ENCODE measurements at places on chromosomes 7 and 10.

DNA sequence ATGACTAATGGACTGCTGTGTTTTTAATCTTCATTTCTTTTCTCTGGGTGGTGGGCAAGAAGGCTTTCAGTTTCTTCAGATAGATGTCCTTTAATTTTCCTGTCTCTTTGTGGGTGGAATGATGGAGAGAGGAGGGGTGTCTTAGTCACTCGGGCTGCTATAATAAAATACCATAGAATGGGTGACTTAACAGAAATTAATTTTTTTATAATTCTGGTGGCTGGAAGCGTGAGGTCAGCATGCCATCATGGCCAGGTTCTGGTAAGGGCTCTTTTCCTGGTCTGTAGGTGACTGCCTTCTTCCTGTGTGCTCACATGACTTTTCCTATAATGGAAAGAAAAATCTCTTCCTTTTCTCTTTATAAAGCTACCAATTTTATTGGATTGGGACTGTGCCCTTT, 6.3 kb downstream of the RSBN1L start:
- DNase-seq, result no peak

DNA sequence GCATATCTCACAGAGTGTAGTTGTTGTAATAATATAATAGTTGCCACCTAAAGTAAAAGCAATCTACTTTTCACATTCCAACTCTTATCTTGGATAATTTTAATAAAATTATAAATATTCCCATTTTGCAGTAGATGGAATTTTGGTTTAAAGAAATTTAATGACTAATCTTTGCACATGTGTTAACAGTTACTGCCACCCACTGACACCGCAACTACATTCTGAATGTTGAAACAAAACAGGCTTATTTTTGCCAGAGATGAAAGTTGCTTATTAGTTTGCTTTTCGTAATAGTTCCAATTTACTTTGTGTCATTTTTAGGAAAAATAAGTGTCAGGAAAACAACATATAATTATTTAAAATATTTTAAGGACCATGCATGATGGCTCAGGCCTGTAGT, 557.5 kb upstream of the PCDH15 start:
- DNase-seq, result no peak

GRCh38 chr10:71622616-71623015, 97.0 kb downstream of the C10orf105 start:
- no peak for DNase-seq

GRCh38 chr10:80938903-80939302, 401.2 kb downstream of the SH2D4B start:
- no peak for DNase-seq

DNA sequence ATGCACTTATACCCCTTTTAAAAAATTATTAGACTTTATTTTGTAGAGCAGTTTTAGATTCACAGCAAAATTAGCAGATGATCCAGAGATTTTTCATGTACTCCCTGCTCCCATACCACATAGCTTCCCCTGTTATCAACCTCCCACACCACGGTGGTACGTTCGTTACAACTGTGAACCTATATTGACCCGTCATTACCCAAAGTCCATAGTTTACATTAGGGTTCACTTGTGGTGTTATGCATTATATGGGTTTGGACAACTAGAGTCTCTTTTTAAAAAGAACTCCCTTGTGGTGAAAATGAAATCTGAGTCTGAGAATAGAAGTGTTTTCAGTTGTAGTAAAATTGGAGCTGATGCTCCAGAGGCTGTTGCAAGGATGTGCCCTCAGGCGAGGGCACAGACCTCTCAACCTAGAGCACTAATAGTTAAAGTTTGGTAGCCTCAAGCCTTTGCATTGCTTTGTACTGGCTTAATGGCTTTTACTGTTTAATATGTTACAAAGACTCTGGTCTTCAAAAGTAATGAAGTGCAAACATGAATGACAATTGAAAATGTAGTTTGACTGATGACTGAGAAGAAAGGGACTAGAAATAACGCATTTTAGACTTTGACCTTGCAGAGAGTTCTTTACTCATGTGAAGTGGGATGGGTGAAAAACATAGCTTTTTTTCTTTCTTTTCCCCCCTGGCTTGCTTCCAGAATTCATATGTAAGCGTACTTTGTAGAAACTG, 30.6 kb upstream of the CSTF2T start:
- DNase-seq, result no peak

DNA sequence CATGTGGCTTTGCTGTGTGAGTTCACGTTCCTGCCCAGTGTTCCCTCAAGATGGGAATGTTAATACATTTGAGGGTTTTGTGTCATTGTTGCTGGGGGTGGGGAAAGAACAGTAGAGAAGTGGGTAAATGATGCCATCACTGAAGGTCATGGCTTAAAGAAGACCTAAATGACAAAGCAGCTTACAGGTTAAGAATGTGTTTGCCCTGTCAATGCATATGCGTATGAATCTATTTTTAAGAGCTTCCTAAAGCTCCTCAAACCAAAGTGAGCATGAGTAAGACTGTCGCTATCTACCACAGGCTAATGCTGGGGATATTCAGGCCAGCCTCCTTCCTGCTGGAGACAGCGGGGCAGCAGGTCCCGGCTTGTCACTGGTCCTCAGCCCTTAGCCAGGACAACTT, 162.9 kb downstream of the CREB5 start:
- DNase-seq, result no peak

DNA sequence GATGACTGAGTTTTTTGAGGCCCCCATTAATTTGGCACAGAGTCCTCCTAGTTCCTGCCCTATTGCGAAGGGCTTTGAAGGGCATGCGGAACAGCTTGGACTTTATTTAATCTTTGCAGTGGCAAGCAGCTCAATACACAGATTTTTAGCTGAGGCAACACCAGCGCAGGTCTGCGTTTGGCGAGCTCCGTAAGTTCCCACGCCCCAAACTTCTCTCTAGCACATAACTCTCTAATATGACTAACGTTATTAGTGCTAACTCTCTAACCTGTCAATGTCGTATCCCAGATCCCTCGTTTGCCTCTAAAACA, 366 bp upstream of the TAF3 start:
- no peak for DNase-seq

DNA sequence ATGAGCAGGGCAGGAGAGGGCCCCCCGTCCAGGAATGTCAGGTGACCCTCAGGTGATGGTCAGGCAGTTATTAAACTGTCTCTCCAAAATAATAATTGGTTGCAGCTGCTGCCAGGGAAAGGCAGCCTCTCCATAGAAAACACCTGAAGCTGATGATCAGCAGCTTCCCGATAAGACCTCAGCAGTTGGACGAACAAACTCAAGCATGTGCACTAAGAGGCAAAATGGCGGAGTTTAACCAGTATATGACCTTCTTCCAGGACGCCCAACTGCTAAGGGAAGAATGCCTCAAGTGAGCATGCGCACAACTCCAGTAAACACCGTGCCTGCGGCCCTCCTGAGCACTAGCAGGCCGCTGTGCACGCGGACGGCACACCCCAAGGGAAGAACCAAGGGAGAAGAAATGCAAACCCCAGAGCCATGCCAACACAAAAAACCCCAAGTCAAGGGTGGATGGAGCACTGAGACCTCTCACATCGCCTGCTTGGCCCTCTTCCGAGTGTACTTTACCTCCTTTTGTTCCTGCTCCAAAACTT, 38.9 kb upstream of the ADARB2 start:
- DNase-seq, result no peak

GRCh38 chr7:46205478-46205877, 284.4 kb upstream of the IGFBP3 start:
- DNase-seq, result no peak

- no peak for DNase-seq
These were observed 20.9 kb downstream of the UROS start for GRCh38 chr10:125802131-125802530.

- no peak for DNase-seq
These were observed 427.9 kb upstream of the CELF2 start for GRCh38 chr10:10589540-10590303.

DNA sequence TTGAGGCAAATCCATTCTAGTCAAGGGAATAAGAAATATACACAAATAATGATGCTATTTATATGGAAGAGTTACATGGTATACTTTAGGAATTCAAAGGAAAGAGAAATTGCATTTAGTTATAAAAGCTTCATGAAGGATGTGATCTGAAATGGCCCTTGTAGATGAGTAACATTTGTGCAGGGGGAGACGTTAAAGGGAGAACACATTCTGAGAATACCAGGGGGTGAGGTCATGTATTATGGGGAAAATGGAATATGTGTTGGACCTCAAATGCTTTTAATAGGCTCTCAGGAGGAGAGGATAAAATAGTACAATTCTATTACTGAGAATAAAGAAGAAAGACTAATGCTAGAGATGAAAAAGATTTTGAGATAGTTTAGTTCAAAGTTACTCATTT, 122.5 kb upstream of the NOBOX start:
- no peak for DNase-seq

DNA sequence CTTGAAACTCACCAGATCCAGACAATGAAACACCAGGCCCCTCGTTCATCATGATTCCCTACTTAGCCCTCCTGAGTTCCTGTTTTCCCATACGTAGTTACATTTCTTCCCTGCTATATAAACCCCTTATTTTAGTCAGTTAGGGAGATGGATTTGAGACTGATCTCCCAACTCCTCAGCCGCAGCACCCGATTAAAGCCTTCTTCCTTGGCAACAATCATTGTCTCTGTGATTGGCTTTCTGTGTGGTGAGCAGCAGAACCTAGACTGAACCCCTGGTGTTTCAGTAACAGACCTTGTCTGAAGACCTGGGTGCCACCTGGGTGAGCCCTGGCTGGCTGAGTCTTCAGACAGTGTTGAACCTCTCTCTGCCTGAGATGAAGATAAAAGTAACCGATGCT, 118.0 kb downstream of the OAT start:
- no peak for DNase-seq

GRCh38 chr10:4239186-4239585, 454.2 kb upstream of the KLF6 start:
- no peak for DNase-seq

GRCh38 chr10:100498059-100498458, 21.6 kb downstream of the SEC31B start:
- DNase-seq, result peak; percentile 52

GRCh38 chr10:96835899-96836298, 3.8 kb downstream of the LCOR start:
- no peak for DNase-seq

DNA sequence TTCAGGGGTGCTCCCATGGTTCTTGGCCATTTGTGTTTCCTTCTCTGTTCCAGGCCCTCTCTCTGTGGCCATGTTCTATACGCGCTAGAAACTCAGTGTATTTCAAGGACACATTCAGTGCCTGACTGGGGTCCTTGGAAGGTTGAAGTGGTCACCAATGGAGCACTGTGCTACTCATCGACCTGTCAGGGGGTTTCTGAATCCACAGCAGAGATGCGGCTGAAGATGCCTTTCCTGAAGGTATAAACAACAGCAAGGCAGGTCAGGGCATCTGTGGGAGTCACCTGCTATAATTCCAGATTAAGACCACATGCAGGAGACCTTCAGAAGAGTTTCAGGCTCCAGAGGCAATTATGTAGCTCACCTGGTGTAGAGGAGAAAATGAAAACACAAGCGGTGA, 86.8 kb upstream of the MGMT start:
- no peak for DNase-seq

DNA sequence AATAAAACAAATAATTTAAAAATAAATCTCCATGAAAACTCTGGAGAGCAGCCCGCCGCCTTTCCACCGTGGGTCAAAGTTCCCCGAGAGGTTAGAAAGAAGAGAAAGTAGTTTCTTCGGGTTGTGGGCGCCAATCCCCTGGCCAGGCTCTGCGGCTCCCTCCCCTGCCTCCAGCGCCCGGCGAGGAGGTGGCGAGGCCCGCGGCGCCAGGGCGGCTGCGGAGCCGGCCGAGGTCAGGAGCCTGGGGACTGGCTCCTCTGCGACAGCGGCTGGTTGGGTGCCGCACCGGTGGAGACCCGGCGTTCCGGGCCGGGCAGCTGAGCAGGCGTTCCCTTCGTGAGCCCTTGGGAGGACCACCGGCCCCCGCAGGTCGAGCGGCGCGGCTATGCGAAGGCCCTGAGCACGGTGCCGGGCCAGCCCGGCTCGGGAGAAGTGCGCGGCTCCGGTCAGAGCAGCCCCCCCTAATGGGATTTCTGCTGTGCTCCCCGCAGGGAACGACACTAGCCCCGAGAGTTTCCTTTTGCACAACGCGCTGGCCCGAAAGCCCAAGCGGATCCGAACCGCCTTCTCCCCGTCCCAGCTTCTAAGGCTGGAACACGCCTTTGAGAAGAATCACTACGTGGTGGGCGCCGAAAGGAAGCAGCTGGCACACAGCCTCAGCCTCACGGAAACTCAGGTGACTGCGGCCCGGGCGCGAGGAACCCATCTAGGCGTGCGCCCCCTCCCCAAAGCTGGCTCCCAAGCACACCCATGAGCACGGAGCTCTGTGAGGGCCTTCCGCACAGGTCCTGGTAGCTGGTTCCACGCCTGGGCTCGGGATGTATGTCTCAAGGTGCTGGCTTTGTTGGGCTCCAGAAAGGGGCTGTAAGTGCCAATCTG, 2.8 kb downstream of the EMX2 start:
- DNase-seq, result no peak

DNA sequence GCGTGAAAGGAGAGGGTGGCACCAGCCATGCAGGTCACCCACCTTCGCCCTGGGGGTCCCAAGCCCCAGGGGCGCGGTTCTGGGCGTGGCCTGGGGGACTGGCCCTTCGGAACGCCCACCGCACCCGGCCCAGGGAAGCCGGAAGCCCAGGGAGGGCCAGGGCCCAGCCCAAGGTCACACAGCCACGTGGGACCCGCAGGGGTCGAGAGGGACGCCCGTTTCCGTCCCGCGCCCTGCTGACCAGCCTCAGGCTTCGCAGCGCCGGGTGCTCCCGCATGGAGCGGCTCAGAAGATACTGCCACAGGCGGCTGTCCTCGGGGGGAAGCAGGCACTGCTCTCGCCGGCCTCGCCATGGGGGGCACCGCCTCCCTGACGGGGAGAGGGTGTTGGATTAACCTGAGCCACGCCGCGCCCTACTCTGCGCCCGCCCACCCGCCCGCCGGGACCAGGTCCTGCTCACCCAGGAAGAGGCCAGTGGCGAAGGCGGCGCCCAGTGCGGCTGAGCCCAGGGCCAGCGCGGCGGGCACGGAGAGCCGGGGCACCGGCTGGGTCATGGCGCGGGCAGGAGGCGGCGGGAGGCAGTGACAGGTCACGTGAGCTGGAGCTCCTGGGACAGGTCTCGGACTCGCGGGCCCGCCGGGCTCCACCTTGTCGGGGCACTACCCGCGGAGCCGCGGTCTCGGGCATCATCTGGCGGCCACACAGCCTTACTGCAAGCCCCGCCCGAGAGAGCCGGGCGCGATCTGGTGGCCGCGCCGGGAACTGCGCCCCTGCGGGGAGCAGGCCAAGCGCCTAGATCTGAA, at the start of gene COMTD1:
TSS of gene COMTD1 (minus strand) at position 583 of the 803 bp plus-strand sequence. CDS start at position 554, 29 bp downstream.
- DNase-seq, result peak; percentile 97

GRCh38 chr7:151249034-151249731, 689 bp upstream of the SMARCD3 start:
- DNase-seq, result no peak

GRCh38 chr7:39609935-39610263, 13.5 kb upstream of the RALA start:
- DNase-seq, result no peak

DNA sequence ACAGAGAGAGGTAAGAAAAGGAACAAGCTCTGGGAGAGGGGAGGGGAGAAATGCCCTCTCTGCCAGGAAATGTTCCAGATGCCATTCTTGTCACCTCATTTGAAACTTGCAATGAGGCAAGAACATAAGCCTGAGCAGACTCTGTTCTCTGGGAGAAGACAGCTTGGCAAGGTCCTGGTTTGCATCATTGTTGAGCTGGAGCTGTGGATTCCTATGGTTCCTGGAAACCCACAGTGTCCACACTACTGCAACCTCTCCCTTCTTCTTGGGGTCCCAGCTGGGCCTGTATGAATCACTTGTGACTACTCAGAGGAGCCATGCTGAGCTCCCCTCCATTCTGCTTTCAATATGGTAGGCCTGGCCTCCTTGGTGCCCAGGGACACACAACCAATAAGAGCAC, 60.8 kb upstream of the HECTD2 start:
- DNase-seq, result no peak
